Adipocyte (in vitro differentiated cells): ENCODE measurements at places on chromosomes 3 and 15.
A peak's percentile ranks its signal among the peaks of the same experiment; 100 is the strongest.

DNA sequence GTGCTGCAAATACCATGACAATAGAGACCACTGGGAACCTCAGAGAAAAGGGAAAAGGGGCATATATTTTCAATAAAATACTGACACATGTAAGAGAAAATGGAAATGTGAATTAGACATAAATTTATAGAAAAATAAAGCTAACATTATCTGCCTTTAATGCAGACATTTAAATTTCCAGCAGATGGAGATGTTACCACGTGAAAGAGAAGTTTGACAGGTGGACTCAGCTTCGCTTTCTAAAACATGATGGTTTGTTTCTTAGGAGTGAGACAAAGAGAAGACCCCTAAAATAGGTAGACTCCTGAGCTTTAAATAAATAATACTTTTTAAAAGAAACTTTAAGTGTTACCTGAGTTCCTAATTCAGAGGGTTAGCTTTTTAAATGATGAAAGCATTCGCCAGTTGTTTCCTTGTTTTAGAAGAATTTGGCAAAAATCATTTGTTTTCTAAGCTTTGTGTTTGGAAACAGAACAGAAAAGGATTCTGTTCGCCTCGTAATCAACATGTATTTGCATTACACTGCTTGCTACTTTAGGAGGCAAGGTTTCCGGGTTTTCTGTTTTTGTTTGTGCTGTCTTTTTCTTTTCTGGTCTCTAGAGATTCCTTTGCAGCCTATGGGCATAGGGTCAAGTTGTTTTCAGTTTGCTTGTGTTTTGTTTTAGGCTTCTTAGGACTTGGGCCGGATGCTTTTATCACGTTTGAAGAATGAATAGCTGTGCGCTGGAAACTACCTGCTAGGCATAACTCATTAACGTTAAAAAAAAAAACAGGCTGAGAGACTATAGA, 271.4 kb downstream of the THSD4 start:
- no peak for DNase-seq

DNA sequence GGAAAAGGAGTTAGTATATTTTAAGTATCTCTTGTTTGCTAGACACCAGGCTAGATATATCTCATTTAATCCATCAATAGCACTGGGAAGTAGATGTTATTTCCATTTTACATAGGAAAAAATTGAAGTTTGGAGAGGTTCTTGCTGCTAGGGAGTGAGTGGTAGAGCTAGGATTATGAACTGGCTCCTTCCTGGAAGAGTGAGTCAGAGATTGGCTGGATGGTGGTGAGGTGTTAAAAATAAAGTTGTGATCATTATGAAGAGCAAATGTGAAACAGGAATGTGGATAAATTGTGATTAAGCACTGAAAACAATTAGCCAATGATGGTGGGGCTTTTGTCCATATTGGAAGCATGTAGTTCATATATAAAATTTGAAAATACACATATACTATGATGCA, 234.2 kb downstream of the WNT5A start:
- DNase-seq: no peak

DNA sequence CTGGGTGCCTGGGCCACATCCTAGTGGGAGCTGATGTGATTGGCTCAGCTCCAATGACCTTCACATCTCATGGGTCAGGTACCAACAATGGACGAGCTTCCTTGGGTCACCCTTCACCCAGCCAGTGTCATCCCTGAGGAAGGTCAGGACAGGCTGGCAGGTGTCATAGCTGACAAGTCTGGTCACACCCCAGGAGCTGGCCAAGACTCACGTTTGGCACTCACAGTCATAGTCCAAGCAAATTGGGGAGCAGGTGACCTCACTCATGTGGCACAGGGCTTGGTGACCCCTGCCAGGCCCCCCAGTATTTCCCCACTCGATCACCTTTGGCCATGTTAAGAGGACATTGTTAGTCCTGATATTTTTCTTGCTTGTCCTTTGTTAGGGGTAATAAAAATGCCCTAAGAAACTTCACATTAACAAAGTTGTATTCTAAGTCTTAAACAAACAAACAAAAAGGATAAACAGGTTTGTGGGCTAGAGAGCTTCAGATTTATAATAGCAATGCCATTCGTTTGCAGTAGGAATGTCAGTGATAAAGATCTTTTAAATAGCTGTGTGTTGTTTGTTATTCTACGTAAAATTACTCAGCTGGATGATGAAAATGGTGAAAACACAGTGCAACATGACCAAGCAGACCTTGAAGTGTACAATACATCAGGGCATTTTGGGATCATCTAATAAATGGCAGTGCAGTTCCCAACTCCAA, 79.5 kb upstream of the POMGNT2 start:
- peak; percentile 91 for DNase-seq

GRCh38 chr3:9026320-9027045, 63.2 kb upstream of the RAD18 start:
- no peak for DNase-seq

DNA sequence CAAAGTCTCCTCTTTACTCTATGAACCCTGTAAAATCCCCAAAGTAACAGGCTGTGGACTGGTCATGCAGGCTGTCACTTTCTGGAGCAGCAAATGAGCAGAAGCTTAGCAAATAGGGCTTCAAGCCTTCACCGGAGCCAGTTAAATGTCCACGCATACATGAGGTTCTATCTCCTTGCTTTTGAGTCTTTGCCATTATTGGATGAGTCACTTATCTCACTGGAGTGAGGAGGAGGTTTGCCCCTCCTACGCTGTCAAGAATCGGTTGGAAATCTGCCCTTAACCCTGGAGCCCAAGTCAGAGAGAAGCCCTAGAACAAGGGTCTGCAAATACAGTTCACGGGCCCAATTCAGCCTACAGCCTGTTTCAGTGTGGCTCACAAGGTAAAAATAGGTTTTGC, 126.1 kb upstream of the CTNNB1 start:
- no peak for DNase-seq

GRCh38 chr15:31228980-31229826, 97.4 kb upstream of the KLF13 start:
- no peak for DNase-seq

GRCh38 chr15:66294932-66295235, 1.5 kb downstream of the DIS3L start:
- peak; percentile 51 for DNase-seq

DNA sequence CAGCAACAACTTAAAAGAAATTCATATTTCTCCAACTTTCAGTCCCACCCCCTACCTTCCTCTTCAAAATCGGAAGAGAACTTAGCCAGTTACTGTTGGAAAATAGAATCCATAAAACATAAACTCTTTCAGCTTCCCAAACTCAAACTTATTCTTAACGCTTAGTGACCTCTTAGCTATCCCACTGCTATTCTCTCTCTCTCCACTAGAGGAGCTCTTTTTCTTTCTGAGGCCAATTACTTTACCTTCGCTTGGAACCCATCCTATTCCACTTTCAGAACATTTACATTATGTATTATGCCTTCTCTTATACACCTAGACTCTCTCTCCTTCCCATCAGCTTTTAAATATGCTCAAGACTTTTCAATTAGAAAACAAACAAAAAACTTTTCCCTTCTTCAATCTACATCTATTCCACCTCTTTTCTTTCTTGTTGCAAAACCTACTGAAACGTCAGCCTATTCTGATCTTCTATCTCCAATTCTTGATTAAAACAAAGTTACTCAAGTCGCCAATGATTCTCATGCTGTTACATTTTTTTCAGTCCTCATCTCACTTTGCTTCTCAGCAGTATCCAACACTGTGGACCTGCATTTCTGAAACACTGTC, 13.4 kb upstream of the GHSR start:
- DNase-seq: peak; percentile 43

- DNase-seq: peak; percentile 38
Measured at GRCh38 chr3:8324747-8325146, 176.9 kb upstream of the LMCD1 start.

DNA sequence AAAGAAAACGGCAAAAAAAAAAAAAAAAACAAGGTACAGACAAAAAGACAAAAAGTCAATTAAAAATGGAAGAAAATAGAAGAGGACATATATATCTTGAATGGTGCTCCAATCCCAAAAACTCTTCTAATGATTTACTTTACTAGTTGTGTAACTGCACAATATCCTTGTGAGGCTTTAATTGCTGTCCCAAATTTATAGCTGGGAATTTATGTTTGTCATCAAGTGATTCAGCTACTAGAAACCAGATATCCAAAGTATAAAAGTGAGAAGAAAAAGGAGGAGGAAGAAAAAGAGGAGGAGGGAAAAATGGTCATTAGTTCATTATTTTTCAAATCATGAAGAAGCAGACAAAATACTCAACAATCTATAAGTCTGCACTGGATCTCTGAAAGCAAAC, 150.8 kb upstream of the ARPP21 start:
- no peak for DNase-seq

DNA sequence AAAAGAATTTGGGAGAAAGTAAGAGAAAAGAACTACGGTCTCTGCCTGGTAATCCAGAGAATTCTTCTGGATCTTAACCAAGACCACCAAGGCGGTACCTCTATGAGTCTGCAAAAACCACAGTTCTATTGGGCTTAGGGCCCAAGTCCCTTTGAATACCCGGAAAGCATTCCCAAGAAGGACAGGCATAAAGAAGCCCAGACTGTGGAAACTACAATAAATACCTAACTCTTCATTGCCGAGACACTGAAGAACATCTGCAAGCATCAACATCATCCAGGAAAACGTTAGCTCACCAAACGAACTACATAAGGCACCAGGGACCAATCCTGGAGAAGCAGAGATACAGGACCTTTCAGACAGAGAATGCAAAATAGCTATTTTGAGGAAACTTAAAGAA, 162.3 kb upstream of the TMC3 start:
- no peak for DNase-seq

- no peak for DNase-seq
Measured at GRCh38 chr15:69722924-69723323, 270.3 kb downstream of the RPLP1 start.

- DNase-seq: no peak
Measured at GRCh38 chr3:184726497-184726896, 14.6 kb upstream of the MAGEF1 start.

DNA sequence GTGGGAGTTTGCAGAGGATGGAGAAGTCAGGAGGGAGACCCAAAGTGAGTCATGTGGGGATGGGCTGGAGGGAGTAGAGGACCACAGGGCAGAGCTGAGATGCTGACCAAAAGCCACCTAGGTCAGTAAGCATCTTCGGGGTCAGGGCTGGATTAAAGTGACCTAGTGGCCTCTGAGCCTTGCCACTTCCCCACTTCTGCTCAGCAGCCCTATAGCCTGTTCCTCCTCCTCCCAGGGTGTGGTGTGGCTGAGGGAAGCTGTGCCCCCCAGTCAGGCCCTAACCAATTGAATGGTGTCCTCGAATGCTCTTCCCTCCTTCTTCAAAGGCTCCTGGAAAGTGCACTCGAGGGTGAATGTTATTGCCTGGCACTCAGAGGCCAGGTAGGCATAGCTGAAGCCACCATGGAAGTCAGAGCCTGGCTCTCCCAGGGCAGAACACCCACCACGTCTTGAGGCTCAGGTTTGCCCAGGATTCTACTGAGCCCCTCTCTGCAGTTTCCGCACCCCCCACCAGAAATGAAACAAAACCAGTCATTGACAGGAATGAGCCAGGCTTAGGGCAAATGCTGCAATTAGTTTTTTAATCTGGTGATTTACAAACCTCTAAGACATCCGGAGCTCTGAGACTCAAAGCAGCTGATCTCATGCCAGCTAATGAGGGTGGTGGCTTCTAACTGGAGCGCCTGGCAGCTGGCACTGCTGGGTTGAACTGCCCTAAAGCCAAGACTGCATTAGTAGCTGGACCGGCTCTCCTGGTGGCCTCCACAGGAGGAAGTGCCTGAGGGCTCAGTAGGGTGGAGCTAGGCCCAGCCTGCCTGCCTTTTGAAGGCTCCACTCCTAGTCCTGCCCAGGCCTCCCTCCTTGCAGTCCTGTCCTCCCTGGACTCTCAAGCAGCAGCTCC, 26.0 kb upstream of the VIPR1 start:
- peak; percentile 30 for DNase-seq

DNA sequence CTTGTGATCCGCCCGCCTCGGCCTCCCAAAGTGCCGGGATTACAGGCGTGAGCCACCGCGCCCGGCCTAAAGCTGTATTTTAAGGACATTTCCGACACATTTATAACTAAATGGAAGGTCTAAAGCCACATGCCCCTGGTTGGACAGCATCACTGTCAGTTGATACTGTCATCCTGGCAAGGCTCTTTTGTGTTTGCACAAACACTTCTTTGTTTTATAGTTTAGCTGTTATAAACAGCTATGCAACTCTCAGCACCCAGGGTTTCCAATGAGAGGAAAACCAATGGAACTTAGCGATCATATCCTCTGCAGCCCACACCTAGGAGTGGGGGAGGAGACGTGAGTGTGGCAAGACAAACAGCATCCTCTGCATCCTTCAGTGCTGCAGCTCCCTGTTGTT, 19.7 kb downstream of the NIPA1 start:
- no peak for DNase-seq

DNA sequence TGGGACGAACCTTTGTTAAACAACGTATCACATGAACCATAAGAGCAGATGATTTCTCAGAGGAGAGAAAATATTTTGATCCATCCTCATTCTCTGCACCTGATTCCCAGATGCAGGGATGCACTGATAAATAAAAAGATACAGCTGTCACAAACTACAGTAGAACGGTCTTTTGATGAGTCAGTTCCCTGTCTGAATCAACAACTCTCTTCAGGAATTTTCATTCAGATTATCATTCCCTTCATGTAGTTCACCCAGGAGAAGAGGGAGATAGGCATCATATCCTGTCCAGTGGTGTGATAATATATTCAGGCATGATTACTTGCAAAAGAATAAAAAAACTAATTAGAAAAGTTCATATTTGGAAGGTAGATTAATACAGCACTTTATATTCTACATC, 521.5 kb downstream of the PYDC2 start:
- no peak for DNase-seq

GRCh38 chr3:141402476-141403171, 34.3 kb downstream of the ZBTB38 start:
- peak; percentile 80 for DNase-seq

DNA sequence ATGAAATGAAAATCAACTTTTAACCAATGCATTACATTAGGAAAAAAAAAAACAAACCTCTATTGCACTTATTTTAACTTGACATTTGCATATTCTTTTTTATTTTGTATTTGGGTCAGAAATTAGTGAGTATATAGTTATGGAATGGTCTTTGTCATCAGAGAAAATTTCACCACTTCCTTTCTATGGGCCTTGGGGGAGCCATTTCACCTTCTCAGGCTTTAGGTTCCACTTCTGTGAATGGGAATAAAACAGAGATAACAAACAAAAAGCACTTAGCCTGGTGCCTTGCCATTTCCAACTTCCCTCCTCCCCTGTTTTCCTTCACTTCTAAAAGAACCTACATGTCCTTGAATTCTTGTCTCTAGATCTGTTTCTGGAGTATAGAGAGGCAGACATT, 168.0 kb upstream of the STT3B start:
- peak; percentile 19 for DNase-seq

DNA sequence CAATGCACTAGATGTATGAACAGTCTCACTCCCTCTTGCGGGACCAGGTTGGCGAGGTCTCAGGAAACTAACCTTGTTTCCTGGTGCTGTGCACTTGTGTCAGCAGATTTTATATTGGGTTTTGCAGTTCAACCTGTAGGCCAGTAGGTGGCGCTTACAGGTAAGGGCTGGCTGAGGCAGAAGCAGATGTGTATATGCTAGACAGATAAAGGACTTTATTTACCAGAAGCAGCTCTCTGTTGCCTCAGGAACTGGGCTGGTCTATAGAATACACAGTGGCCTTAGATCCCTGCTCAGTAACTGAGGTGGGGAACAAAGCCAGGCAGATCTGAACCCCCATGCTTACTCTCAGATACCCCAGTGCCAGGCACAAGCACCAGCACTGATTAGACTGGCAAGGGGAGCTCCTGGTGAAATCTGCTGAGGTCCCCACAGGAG, 296.8 kb downstream of the DOCK3 start:
- peak; percentile 70 for DNase-seq
